ENCODE measurements at places on chromosomes 12 and 14. TPM values are rescaled to one million over a fixed set of nuclear protein-coding genes. Genes with fewer than 3 reads are reported as not detected.

GRCh38 chr14:68628605-68629310 lies 164.1 kb downstream of the ZFP36L1 start:
- DNase-seq, result no peak

The IGF1 gene
- total RNA-seq, result 0.63 TPM

The ADCY6 gene
- total RNA-seq, result 31.5 TPM

DNA sequence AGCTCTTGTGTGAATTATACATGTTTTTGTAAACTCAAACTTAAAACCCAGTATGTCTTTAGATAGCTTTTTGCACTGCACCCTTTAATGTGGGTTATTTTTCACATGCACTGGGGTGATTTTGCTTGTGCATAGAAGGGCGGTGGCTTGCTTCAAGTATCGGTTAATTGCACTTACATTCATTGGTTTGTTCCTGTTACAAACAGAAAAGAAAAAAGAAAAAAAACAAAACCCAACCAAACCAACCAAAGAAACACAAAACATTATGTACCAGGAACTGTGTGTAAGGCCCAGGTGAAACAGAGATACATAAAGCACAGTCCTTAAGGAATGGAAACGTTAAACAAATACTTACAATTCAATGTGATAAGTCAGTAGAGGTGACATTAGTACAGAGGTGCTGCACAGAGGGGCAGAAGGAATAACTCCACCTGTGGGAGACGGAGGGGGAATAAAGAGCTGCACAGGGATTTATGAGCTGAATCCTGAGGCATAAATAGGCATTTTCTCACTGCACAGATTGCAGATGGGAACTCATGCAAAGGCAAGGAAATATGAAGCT lies 151.4 kb downstream of the KTN1 start:
- no peak for DNase-seq

DNA sequence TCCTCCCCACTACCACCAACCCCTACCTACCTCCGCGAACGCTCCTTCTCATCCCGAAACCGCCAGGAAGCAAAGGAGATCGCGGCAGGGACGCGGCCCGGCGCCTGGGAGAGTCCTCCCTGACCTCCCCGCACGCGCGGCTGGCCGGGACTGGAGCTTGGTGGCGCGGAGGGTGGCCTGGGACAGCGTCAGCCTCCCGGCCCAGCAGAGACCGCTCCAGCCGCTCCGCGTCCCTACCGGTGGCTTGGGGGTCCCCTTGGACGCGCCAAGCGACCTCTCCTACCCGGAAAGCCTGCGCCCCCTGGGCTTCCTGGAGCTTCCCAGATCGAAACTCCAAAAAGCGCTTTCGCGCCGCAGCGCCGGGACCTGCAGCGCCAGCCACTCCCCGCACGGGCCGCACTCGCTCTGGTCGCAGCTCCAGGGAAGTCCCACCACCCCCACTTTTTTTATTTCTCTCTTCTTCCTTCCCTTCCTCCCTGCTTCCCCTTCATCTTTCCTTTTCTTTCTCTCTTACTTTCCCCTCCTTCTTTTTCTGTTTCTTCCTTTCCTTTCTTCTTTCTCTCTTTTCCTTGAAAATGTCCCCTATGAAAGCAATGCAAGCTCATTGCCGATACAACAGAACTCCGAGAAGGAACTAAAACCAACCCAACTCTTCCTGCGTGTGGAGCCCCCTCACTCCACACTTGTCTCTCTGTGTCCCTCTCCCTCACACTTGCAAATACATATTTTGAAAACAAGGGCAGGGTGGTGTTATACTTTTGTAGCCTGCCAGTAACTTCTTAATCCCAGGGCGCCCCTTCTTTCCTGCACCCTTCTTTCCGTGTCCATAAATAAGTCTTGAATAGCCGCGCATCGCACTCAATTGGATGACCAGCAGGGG lies 3.8 kb downstream of the DIO3 start:
- DNase-seq, result no peak

DNA sequence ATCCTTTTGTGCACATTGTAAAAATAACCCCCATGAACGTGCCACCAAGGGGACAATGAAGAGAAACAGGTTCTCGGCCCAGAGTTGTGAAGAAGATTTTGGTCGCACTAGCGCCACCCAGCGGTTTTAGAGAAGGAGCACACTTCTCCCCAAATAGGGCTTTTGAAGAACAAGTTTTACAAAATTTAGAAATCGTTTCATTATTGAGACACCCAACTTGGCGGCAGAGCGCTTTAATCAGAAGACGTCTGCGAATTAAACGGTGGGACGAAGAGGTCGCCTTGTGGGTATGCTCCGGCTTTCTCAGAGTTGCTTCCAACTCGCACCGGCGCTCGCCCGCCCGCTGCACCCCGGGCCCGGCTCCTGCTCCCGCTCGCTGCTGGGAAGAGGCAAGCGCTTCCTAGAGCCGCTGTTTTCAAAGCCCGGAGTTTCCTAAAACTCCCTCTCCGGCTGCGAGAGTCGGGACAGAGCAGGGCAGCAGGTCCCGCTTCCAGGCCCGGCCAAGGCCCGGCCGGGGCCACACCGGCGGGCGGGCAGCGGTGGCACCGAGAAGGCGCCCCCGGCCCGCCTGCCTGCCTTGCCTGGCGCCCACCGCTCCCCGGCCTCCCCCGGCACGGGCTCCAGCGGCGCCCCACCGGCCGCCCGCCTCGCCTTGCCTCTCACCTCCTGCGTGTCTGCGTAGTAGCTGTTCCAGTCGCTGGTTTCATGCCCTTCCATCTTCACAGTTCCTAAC lies 645 bp downstream of the FOXA1 start:
- DNase-seq, result peak; percentile 83

GRCh38 chr14:98799891-98800290 lies 472.1 kb downstream of the BCL11B start:
- DNase-seq, result no peak

GRCh38 chr14:101191101-101191720 lies 287.7 kb upstream of the RTL1 start:
- no peak for DNase-seq

- no peak for DNase-seq
Observed at GRCh38 chr12:54429014-54429471, 10.0 kb upstream of the ITGA5 start.

The OR4K2 gene
- total RNA-seq, result not detected

The TAS2R43 gene
- 1.3 TPM for total RNA-seq

GRCh38 chr12:10184261-10184843 lies 5.5 kb downstream of the TMEM52B start:
- peak; percentile 28 for DNase-seq

GRCh38 chr12:27424631-27425230 lies 21.8 kb upstream of the SMCO2 start:
- DNase-seq, result peak; percentile 88

- DNase-seq, result peak; percentile 34
Observed at GRCh38 chr14:34018564-34019244, 67.8 kb upstream of the EGLN3 start.

GRCh38 chr14:79453276-79453675 lies 758.0 kb downstream of the DIO2 start:
- DNase-seq, result no peak

GRCh38 chr12:106564678-106565329 lies 18.0 kb upstream of the RFX4 start:
- DNase-seq, result no peak

DNA sequence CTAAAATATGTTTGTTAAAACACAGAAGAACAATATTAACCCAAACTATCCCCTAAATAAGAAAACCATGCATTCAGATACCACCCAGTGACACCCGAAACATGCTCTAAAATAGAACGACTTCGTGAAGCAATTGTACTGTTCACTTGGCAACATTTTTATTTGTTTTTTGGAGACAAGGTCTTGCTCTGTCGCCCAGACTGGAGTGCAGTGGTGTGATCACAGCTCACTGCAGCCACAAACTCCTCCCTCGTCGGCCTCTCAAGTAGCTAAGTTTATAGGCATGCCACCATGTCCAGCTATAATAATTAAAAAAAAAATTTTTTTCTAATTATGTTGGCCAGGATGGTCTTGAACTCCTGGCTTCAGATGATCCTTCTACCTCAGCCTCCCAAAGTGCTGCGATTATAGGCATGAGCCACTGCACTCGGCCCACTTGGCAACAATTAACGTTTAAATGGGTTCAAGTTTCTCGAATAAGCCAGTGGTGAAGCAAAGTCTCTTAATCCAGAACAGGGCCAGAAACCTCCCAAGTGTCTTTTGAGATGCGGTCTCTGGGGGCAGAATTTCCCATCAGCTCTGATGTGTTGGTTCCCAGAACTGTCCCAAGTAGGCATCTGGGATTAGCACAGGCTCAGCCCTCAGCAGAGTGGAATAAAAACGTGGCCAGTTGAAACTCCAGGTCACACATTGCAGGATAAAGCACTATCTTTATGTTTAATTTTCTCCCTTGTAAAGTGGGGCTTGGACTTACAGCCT lies 74.5 kb downstream of the TMCC3 start:
- DNase-seq, result no peak

The PIWIL1 gene
- total RNA-seq, result not detected
